AG10803 (cell line): ENCODE measurements at places on chromosomes 3 and 15.

DNA sequence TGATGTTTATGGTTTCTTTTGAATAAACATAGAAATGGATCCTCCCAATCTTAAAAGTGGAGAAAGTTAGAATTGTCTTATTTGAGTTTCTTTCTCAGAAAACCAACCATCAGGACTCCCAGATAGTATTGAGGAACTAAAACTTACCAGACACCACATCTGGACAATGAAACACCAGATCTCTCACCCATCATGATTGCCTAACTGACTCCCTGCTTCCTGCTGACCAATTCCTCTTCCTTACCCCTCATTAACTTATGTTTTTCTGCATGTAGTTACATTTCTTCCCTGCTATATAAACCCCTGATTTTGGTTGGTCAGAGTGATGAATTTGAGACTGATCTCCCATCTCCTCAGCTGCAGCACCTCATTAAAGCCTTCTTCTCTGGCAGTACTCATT is 242.0 kb upstream of the SETMAR start:
- DNase-seq = no peak

GRCh38 chr15:68205954-68206539 is 915 bp upstream of the CALML4 start:
- DNase-seq = no peak

DNA sequence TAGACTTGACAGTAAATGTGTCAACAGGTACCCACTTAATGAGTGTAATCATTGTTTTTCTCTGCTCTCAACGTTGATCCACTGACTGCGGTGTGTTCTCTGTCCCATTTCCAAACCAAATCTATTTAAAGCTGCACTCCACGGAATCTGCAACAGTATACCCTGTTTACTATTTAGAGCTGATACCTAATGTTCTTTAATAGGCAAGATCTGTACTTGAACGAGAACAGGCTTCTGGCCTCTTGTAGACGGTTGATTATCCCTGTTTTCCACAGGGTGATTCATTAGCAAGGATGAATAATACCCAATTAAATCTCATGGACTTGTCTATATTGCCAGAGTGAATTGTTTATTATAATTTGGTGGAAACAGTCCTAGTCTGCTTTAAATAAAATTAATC is 189.9 kb downstream of the LPP start:
- no peak for DNase-seq

- peak; percentile 21 for DNase-seq
These were observed 110.8 kb upstream of the ATP11B start for GRCh38 chr3:182682263-182683241.

GRCh38 chr3:42691816-42692666 is 6.7 kb downstream of the KLHL40 start:
- no peak for DNase-seq

GRCh38 chr15:71192816-71193215 is 77.5 kb downstream of the THSD4 start:
- DNase-seq = no peak
